Left ventricle myocardium inferior (tissue), 1 donor: ENCODE measurements at places on chromosomes 11 and 22. TPM values are rescaled to one million over a fixed set of nuclear protein-coding genes. Genes with fewer than 3 reads are reported as not detected.

THYN1 gene
- 41.2 TPM for total RNA-seq

TRIM49 gene
- not detected for total RNA-seq

GRCh38 chr11:73152086-73152853 is 10.2 kb upstream of the FCHSD2 start:
- DNase-seq, result no peak

DNA sequence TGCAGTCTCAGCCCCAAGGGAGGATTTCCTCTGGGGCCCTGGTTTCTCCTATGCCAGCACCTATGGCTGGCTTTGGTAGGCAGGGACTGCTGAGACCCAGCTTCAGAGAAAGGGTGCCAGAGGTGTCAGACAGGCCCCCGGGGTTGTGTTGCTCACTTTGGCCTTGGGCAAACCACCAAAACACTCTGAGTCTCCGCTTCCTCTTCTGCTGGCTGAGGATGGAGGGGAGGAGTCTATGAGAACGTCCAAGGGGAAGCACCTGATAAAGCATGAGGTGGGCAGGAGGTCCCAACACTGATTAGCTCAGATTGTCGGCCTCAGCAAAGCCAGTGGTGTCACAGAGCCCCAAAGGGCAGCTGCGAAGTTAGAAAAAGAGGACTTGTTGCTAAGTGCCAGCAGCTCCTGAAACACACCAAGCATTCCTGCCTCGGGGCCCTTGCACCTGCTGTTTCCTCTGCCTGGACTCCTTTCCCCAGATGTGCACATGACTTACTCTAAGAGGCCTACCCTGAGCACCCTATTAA is 10.5 kb downstream of the SMTNL1 start:
- DNase-seq, result no peak
